ENCODE measurements at places on chromosomes 12 and 14.
A peak's percentile ranks its signal among the peaks of the same experiment; 100 is the strongest.

DNA sequence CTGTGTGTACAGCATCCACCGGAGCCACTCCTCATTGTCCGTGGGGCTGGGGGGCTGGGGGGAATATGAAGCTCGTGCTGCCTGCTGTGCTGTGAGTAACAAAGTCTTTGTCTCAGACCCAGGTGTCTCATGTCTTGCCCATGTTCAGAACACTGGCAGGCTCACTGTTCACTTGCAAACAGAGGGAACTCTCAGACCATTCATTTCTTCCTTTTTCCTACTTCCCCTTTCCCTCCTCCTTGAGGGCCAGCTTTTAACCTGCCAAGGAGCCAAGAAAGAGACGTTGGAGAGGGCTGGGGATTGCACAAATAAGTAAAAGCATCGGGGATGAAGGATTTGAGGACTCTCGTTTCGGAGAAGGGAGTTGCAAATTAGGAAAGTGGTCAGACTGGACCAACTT is 21.6 kb downstream of the GPR132 start:
- DNase-seq: no peak

DNA sequence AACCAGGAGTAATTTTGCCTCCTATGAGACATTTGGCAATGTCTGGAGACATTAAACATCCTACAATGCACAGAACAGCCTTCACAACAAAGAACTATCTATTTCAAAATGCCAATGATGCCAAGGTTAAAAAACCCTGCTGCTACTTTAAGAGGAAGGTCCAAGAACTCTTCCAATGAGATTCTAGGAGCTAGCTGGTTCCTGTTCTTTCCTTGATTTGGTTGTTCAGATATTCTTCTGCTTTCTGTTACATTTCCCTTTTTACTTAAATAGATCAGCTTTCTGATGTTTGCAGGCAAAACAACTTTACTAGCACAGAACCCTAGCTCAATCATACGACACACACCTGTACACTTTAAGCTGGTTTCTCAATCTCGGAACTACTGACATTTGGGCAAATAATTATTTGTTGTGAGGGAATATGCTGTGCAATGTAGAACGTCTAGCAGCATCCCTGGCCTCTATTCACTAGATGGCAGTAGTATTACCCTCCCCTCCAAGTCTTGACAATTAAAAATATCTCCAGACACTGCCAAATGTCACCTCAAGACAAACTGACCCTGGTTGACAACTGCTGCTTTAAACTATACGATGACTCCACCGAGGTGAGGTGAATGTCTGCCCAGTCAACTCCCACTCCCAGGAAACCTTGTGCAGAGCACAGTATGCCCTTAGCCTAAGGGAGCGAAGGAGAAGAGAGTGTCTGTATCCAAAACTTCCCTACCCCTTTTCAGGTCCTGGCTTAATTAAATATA is 4.4 kb downstream of the BLTP3B start:
- no peak for DNase-seq

DNA sequence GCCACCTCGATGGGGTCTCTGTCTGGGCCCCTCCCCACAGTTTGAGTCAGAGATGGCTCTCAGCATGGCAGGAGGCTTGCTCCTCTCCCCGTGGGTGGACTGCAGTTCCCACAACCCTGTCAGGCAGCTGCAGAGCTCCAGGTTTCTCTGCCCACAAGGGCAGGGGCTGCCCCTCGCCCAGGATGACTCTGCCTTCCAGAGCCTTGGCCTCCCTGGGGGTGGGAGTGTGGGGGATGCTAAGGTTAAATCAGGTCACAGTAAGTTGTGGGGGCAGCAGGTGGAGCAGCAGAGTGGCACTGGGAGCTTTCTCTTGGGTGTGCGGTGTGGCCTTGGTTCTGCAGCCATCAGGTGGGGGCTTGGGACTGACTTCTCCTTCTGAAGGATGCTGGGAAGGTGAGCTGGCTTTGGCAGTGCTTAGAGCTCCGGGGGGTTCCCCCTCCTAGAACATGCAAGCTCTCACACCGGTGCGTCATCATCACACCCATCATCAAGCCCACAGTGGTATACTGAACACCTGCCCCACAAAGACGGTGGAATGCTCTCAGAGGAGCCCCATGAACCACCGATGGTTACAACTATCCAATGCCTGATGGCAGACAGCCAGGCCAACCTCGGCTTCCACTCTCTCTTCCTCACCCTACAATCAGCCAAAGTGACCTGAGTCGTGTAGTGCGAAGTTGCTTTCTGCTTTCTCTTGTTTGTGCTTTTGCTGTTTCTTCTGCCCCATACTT is 39.7 kb downstream of the ERH start:
- no peak for DNase-seq

DNA sequence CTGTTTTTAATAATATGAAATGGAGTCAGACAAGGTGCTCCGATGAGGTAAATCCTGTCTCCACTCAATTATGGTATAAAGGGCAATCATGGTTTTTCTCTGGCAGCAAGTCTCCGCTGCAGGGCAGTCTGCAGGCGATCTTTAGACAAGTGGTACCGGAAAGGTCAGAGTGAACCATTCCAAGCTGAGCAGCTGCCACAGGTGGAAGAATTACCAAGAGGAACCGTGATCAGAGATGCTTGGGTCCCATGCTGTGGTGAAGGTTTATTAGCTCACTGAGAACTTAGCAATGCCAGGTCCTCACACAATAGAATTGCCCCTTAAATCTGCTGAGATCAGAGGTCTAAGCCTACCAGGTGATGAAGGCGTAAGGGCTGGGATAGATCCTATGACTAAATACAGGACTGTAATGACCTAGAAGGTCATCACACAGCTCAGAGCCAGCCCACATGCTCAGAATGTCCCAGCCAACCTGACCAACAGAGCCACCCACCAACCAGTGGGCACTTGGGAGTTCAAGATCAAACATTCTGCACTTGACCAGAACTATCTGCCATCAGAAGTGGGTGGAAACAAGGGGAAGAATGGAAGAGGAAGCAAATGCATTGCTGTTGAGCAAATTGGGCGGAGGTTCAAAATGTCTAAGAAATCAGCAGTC is 175.2 kb upstream of the BCL2L14 start:
- no peak for DNase-seq

- no peak for DNase-seq
Observed at GRCh38 chr14:55438066-55438683, 2.2 kb downstream of the TBPL2 start.

DNA sequence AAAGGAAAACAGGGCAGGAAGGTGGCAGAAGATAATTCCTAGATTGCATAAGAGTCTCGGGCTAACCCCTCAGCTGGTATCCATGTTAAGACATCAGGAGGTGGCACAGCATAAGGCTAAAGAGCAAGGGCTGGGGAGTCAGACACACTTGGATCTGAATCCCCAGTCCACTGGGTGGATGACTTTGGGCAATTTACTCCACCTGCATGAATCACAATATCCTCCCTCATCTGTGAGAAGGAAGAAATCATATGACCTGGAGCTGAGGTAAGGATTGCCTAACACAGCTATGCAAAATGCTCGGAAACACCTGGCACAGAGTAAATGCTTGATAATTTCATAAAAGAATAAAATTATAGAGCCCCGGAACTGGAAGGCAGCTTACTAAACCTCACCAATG is 217.9 kb downstream of the PIK3C2G start:
- DNase-seq: no peak

DNA sequence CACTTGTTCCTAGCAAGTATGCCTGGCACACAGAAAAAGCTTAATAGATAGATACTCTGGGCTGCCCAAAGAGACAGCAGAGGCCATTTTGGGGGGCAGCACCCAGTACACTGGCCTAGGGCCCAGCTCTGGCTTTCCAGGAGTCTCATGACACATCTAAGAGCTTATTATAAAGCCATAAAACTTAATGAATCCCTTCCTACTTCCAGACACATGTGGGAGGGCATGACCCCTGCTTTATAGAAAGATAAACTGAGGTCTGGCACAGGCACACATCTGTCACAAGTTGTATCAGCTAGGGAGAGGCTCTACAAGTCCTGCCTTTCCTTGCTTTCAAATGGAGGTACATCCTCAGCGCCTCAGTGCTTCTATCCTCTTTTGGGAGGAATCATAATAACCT is 27.1 kb downstream of the FMNL3 start:
- DNase-seq: no peak

DNA sequence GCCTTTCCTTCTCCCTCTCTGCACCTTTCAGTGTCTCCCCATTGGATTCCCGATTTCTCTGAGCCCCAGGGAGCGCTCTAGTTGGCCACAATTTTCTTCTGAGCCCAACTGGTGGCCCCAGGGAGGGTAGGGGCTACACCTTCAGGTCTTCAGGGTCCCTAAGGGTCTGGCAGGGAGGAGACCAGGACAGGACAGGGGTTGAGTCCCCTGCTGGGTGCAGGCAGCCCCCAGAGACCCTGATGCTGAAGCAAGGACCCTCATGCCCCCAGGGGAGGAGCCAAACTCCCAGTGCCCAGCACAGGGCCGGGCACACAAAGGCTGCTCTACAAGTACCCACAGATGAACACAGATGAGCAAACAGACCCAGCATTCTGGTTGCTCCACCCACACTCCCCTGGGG is 12.7 kb downstream of the FOXN4 start:
- DNase-seq: no peak

DNA sequence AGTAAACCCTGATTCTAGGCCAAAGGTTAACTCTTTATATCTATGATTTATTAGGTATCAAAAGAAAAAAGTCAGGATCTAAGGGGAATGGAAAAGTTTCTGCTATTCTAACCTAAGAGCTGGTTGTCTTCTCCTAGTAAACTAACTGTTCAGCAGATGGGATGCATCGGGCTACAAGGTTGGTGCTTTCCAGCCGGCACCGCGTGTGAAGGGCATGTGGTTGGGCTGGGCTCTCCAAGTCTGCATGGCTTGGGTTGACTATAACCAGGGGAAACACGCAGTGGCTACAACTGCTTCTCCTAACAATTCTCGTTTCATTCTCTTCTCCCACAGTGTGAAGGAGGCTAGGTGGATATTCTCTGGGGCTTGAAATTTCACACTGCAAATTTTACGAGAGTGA is 354.5 kb downstream of the APAF1 start:
- no peak for DNase-seq

GRCh38 chr12:16198884-16199283 is 78.6 kb downstream of the SLC15A5 start:
- DNase-seq: no peak

- DNase-seq: no peak
Observed at GRCh38 chr12:6950811-6951540, at the start of gene PTPN6. Gene PTPN6 (plus strand): TSS chr12:6951356. CDS start chr12:6951513, 157 bp downstream.

DNA sequence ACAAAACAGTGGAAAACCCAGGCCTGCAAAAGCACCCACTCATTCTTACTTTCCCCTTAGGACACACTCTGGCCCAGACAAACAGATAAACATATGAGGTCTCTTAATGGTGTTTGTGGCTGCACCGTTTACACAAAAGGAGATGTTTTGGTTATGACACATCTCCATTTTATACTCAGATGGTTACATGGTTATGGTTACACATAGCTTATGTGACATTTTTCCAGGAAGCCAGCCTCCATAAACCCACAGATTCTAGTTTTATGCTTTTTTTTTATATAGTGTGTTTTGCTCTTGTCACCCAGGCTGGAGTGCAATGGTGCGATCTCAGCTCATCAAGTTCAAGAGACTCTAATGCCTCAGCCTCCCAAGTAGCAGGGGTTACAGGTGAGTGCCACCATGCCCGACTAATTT is 3.5 kb upstream of the KLRD1 start:
- no peak for DNase-seq

GRCh38 chr12:68565391-68565903 is 45.3 kb upstream of the RAP1B start:
- no peak for DNase-seq

GRCh38 chr14:23439107-23439835 is 3.8 kb upstream of the MYH7 start:
- no peak for DNase-seq

GRCh38 chr12:113184900-113185179 is 438 bp downstream of the DDX54 start:
- DNase-seq: peak; percentile 75

- DNase-seq: no peak
Observed at GRCh38 chr12:38175538-38175937, 141.0 kb upstream of the ALG10B start.

GRCh38 chr14:101508948-101509729 is 52.2 kb upstream of the DIO3 start:
- DNase-seq: peak; percentile 1

DNA sequence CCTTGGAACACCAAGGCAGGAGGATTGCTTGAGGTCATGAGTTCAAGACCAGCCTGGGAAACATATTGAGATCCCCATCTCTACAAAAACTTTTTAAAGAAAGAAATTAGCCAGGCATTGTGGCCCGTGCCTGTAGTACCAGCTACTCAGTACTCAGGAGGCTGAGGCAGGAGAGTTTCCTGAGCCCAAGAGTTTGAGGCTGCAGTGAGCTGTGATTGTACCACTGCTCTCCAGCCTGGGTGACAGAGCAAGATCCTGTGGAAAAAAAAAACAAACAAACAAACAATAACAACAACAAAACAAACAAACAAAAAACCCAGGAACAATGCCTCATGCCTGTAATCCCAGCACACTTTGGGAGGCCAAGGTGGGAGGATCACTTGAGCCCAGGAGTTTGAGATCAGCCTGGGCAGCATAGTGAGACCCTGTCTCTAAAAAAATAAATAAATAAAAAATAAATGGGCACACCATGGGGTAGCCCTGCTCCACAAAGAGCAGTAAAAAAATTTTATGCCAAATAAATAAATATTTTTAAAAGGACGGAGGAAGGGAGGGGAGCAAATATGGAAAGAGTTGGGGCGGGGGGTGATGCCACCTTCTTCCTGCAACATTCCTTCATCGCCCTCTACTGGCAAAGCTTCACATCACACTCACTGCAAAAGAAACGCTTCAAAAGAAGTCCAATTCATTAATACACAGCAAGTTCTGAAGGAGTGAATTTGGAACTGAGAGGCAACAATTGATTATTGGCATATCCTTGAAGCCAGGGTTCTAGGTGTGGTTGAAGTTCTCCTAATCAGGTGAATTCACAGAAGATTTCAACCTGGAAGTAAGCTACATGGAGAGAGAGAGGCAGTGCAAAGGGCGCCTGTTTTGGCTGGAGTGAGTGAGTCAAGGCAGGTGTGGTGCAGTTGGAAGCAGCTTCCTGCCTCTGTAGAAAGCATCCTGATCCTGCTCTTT is 8.8 kb upstream of the GNPTAB start:
- peak; percentile 40 for DNase-seq

GRCh38 chr12:6211421-6211869 is 11.2 kb downstream of the CD9 start:
- no peak for DNase-seq

- DNase-seq: no peak
Observed at GRCh38 chr12:114864837-114865551, 181.0 kb upstream of the TBX3 start.

All from T-helper 17 cell (primary cell).